ENCODE measurements at places on chromosomes 1 and 21.

DNA sequence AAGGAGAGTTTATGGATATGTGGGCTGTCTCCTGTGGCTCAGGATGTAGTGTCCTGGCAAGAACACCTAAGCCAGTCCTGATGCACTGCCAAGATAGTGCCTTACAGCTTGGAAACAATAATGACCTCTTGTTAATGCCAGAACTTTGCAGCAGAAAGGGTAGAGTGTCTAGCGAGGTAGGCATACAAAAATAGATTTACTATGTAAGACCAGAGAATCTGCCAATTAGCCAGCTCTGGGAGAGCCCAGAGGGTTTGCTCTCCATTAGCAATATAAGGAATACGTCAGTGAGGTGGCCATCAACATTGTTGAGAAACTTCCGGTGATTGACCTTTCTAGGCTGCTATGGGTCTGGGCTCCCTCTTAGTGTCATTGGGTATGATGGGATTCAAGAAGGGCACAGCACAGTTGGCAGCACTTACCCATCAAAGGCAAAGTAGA lies 178.5 kb upstream of the GALNT2 start:
- no peak overlapping the region for H3K4me3 ChIP-seq
- no peaks in the 10 kb centered on the region for H3K27me3 ChIP-seq
- DNase-seq = no peak
- peak overlapping the region; percentile 0 for H3K27ac ChIP-seq

DNA sequence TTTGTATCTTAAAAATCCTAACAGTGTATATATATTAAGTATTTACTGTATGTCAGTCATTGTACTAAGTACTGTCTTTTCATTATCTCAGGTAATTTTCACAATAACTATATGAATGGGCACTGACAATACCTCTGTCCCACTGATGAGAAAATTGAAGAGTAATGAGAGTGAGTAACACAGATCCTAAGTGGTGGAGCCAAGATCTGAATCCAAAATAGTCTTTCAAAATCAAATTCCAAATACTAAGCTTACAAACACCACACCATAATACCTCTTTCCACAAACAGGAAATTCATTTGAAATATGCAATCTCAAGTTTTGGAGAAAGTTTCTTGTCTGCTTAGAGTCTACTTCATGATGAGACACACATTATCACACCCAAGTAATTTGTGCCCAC lies 105.9 kb upstream of the EDEM3 start:
- no peak for DNase-seq
- no peak overlapping the region for H3K4me3 ChIP-seq
- H3K36me3 ChIP-seq = no peaks in the 10 kb centered on the region
- H3K27me3 ChIP-seq = no peaks in the 10 kb centered on the region
- H3K27ac ChIP-seq = peak overlapping the region; percentile 29
- no peaks in the 10 kb centered on the region for H3K4me1 ChIP-seq

DNA sequence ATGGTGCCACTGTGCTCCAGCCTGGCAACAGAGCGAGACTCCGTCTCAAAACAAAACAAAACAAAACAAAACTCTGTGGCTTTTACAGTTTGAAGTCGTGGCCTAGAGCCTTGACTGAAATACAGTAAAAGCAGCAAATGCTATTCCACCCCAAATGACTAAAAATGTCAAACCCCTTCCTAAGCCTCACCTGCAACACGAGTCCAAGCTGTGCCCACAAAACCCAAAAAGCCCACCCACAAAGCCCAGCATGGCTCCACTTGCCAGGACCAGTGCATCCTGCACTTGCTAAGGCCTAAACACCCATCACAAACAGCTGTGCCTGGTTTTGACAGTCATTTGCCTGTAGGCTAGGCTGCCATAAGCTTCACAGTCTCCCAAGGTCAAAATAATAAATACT lies 21.3 kb downstream of the VAV3 start:
- no peaks in the 10 kb centered on the region for H3K4me1 ChIP-seq
- H3K4me3 ChIP-seq = no peak overlapping the region
- H3K36me3 ChIP-seq = no peaks in the 10 kb centered on the region
- no peaks in the 10 kb centered on the region for H3K27me3 ChIP-seq
- no peak overlapping the region for H3K27ac ChIP-seq
- DNase-seq = no peak

DNA sequence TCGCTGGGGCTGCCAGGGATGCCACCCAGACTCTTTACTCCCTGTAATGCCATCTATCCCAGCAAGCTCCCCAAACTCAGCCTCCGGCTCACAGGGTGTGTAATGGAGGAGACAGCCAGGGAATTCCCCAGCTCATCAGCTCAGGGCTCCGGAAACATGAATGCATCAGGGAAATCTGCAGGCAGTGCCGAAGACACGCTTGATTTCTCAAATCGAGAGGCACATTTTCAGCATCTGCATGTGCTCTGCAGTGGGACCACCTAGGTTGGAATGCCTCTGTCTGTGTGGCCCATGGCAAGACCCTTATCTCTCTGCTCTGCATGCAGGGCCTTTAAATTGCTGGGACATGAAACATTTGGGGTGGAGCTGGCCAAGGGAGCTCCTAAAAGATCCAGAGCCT lies 170.1 kb downstream of the TRABD2B start:
- no peak for DNase-seq
- H3K36me3 ChIP-seq = no peaks in the 10 kb centered on the region
- no peak overlapping the region for H3K27ac ChIP-seq
- peaks cover 32% of the 10 kb centered on the region for H3K4me1 ChIP-seq
- H3K4me3 ChIP-seq = no peak overlapping the region

DNA sequence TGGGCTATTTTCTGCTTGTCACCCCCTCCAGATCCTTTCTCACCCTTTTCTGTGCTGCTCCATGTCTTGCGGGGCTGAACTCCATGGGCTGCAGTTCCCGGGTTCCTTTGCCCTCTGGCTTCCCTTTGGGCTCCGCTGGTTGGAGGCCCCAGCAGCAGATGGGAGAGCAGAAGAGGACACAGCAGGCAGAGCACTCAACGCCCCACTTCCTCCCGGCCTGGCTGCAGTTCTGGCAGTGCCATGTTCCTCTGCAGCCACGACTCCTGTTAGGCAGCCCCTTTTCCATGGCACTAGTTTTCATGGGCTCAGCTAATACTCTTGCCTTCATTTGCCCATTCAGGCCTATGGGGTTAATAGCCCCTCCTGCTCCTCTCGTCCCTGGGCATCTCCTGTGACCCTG lies 127.1 kb downstream of the TENT5C start:
- H3K4me1 ChIP-seq = no peaks in the 10 kb centered on the region
- DNase-seq = no peak
- H3K36me3 ChIP-seq = no peaks in the 10 kb centered on the region
- H3K4me3 ChIP-seq = no peak overlapping the region

- H3K27me3 ChIP-seq = no peaks in the 10 kb centered on the region
- no peak for DNase-seq
- no peaks in the 10 kb centered on the region for H3K4me1 ChIP-seq
- no peak overlapping the region for H3K4me3 ChIP-seq
- no peak overlapping the region for H3K27ac ChIP-seq
Measured at GRCh38 chr1:183597656-183598347, 7.5 kb upstream of the NCF2 start.

DNA sequence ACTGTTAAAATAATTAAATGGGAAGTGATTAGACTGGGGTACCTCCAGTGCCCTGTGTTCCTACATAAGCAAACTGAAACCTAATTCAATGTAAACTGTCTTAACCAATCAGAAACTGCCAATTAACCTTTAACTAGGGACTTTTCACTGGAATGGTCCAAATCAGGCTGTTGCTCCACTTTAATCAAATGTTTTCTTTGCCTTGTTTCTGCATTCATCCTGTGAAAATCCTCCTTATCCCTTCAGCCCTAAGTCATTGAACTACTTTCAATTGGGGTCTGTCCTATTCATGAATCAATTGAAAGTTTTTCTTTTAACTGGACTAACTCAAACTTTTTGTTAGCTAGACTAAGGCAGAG lies 5.1 kb upstream of the FUBP1 start:
- DNase-seq = no peak
- no peaks in the 10 kb centered on the region for H3K4me1 ChIP-seq
- H3K27ac ChIP-seq = no peak overlapping the region
- no peak overlapping the region for H3K4me3 ChIP-seq

DNA sequence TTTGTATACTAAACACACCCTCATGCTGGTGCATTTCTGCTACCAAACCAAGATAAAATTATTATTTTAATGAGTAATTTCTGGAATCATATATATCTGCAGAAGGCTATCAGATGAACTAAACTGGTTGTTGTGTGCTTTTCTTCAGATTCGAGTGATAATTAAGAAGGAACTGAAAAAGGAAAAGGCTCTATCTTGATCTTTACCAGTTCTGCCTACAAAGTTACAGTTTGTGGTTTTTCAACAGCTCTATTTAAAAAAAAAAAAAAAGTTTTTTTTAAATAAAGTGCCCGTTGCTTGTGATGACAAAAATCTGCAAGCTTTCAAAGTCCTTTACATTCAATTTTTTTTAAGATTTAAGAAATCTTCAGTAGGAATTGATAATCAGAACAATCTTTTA lies 13.6 kb downstream of the DENND1B start:
- H3K4me1 ChIP-seq = no peaks in the 10 kb centered on the region
- no peak for DNase-seq
- H3K4me3 ChIP-seq = no peak overlapping the region
- no peak overlapping the region for H3K27ac ChIP-seq

DNA sequence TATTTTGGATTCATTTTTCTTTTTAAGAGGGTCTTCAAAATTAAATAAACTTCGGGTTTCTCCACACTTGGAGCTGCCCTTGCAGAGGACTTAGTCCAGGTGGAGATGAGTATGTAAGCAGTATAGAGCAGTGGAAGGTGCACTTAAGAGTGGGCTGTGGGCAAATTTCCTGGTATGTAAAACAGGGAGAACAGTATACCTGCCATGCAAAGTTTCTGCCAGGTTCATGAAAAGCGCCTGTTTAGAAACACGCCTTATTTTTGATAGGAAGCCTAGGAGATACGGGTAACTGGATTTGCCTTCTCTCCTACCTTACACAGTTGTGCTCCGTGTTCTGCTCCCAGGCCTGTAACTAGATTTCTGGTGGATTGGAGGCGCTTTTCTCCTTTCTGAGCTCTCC lies 1.2 kb downstream of the KDM4A start:
- H3K4me1 ChIP-seq = peaks cover 6% of the 10 kb centered on the region
- H3K27ac ChIP-seq = no peak overlapping the region
- H3K27me3 ChIP-seq = no peaks in the 10 kb centered on the region
- peak overlapping the region; percentile 83 for H3K4me3 ChIP-seq
- peaks cover 34% of the 10 kb centered on the region for H3K36me3 ChIP-seq

GRCh38 chr1:167524651-167525050 lies 6.3 kb upstream of the CD247 start:
- H3K27ac ChIP-seq = no peak overlapping the region
- no peak overlapping the region for H3K4me3 ChIP-seq
- H3K27me3 ChIP-seq = no peaks in the 10 kb centered on the region
- no peaks in the 10 kb centered on the region for H3K4me1 ChIP-seq

- no peak overlapping the region for H3K27ac ChIP-seq
- no peaks in the 10 kb centered on the region for H3K4me1 ChIP-seq
- DNase-seq = no peak
Measured at GRCh38 chr1:40023379-40023944, 17.1 kb upstream of the CAP1 start.

- no peaks in the 10 kb centered on the region for H3K4me1 ChIP-seq
- DNase-seq = no peak
- no peak overlapping the region for H3K4me3 ChIP-seq
- H3K36me3 ChIP-seq = no peaks in the 10 kb centered on the region
- no peaks in the 10 kb centered on the region for H3K27me3 ChIP-seq
Measured at GRCh38 chr1:19466112-19466561, 19.2 kb downstream of the CAPZB start.

DNA sequence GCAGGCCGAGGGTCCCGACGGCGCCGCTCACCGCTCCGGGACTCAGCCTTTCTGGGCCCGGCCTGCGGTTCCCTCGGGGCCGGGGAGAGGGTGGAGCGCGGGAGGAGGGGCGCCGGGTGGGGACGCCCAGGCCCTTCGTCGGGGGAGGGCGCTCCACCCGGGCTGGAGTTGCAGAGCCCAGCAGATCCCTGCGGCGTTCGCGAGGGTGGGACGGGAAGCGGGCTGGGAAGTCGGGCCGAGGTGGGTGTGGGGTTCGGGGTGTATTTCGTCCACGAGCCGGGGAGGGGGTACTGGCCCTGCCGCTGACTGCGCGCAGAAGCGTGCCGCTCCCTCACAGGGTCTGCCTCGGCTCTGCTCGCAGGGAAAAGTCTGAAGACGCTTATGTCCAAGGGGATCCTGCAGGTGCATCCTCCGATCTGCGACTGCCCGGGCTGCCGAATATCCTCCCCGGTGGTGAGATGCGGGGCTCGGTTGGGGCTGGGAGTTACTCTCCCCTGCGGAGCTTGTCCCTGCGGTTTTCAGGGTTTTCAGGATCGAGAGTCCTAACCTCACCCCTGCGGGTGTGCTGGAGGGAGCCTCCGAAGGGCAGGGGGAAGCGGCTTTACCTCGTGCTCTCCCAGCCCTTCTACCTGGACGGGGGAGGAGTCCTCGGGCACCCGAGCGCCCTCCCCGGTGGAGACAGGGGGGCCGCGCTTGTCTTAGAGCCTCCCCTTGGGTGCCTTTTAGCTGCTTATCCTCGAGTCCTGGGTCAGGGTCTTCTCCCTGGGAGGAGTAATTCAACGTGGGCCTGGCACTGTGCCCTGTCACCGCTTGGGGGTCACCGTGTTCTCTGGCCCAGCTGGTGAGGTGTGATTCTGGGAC lies 2.1 kb downstream of the SAMD11 start:
- H3K27me3 ChIP-seq = peaks cover 3% of the 10 kb centered on the region
- H3K27ac ChIP-seq = peak overlapping the region; percentile 79
- no peaks in the 10 kb centered on the region for H3K36me3 ChIP-seq
- H3K4me1 ChIP-seq = peaks cover 17% of the 10 kb centered on the region
- no peak for DNase-seq

GRCh38 chr1:151993084-151993733 lies 450 bp downstream of the S100A10 start:
- peak overlapping the region; percentile 95 for H3K27ac ChIP-seq
- H3K4me1 ChIP-seq = peaks cover 28% of the 10 kb centered on the region
- peak overlapping the region; percentile 97 for H3K4me3 ChIP-seq
- no peak for DNase-seq
- H3K36me3 ChIP-seq = no peaks in the 10 kb centered on the region

- H3K4me3 ChIP-seq = no peak overlapping the region
- no peak overlapping the region for H3K27ac ChIP-seq
- H3K4me1 ChIP-seq = no peaks in the 10 kb centered on the region
- H3K36me3 ChIP-seq = no peaks in the 10 kb centered on the region
- no peak for DNase-seq
- no peaks in the 10 kb centered on the region for H3K27me3 ChIP-seq
Measured at GRCh38 chr1:176055398-176055797, 151.7 kb downstream of the COP1 start.

DNA sequence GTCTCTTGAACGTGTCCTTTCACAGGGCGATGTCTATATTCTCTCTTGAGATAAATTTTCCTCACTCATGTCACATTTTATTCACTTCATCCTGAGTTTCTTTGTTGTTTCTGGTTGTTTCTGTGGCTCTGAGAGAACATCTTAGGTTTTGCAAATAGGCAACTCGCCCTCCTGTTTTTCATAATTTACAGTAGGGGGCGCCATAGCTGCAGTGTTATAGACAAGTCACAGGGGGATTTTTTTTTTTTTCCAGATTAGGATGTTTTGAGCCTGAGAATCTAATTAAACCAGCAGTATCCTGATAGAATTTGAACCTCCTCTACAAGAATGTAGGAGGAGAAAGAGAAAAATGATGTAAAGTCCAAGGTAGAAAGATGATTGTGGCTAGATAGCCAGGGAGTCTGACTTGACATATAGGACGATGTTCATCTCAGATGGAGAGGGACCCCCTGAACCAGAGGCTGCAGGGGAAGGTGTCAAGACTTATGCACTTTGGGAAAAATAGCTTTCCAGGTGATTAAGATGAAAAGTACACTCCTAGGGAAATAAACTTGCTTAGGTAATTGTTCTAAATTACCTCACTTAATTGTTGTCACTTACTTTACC lies 76.3 kb downstream of the ZP4 start:
- peaks cover 2% of the 10 kb centered on the region for H3K36me3 ChIP-seq
- H3K27me3 ChIP-seq = no peaks in the 10 kb centered on the region
- DNase-seq = no peak
- H3K4me1 ChIP-seq = no peaks in the 10 kb centered on the region
- H3K27ac ChIP-seq = no peak overlapping the region
